ENCODE measurements at places on chromosomes 3 and 15.

GRCh38 chr3:141544697-141545096 lies 57.9 kb downstream of the RASA2 start:
- DNase-seq, result no peak

DNA sequence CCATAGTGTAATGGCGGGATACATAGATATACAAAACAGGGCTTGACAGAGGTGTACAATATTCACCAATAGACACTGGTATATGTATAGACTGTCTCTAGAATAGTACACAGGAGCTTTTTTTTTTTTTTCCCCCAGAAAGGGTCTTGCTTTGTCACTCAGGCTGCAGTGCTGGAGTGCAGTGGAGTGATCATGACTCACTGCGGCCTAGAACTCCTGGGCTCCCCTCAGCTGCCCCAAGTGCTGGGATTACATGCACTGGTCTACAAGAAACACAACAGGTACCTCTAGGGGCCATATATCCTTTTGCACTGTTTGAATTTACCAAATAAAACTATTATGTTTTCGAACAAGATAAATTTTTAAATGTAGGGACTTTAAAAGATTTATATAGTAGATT lies 12.3 kb downstream of the RHOA start:
- DNase-seq, result no peak

DNA sequence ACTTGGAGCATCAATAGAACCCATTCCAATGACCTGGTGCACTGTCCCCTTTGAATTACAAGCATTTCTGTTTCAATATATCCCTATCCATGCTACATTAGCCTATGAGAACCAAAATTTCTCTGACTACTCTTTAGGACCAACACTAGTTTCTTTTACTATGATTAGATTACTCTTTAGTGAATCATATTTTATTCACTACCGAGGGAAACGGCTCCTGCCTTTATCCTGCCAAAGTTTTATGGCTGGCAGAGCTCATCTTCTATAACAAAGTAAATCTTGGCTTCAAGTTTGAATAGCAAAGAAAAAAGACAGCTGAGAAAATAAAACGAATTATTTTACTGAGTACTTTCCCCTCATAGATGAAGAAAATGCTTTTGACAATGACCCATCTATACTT lies 120.9 kb downstream of the SLC9A9 start:
- DNase-seq, result no peak

GRCh38 chr3:37500518-37500917 lies 326.1 kb upstream of the LRRFIP2 start:
- no peak for DNase-seq

- DNase-seq, result no peak
These were observed 41.1 kb upstream of the NEDD4 start for GRCh38 chr15:56034514-56034913.

GRCh38 chr3:66047311-66048050 lies 8.8 kb upstream of the MAGI1 start:
- no peak for DNase-seq

DNA sequence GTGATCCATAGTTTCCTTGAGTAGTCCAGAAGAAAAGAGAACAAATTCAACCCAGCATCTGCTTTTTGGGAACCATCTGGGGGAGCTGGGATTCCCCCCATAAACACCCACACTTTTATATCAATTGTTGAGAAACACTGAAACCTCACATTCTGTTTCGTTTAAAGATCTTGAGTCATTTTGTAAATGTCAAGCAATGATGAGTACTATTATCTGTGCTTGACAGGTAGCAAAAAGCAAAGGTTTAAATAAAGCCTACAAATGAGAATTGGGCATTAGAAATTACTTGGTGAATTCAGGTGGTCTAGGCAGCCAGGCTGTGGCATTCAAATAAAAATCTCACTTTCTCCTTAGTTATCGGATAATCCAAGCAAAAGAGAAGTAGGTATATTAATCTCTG lies 75.7 kb downstream of the TMEM266 start:
- no peak for DNase-seq

GRCh38 chr3:46334741-46335478 lies 19.0 kb upstream of the CCR2 start:
- DNase-seq, result no peak

- DNase-seq, result no peak
These were observed 208.4 kb upstream of the ADAMTS9 start for GRCh38 chr3:64895991-64896895.

GRCh38 chr3:133745981-133746711 lies at the start of gene TF:
TSS of gene TF (plus strand) at chr3:133746393. CDS start at chr3:133746441, 48 bp downstream.
- DNase-seq, result no peak

DNA sequence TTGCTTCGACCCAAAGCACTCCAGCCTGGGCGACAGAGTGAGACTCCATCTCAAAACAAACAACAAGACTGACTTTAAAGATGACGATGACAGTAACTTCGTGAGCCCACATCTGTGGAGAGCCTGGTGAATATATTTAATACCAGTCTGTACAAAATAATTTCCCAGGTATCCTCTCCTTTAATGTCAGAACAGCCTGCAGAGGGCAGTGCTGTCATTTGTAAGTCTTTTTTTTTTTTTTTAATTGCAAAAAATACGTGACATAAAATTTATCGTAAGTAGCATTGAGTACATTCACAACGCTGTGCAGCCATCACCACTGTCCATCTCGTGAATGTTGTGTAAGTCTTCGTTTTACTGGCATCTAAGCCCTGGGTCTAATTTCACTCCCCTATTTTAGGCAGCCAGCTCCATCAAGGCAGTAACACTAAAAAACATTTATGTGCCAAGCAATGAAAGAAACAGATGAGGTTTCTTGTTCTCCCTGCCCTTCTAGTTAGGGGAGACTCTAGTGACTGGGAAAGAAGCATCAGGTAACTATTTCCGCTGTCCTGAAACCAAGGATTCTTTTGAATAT lies 1.4 kb downstream of the HTD2 start:
- DNase-seq, result peak; percentile 20

DNA sequence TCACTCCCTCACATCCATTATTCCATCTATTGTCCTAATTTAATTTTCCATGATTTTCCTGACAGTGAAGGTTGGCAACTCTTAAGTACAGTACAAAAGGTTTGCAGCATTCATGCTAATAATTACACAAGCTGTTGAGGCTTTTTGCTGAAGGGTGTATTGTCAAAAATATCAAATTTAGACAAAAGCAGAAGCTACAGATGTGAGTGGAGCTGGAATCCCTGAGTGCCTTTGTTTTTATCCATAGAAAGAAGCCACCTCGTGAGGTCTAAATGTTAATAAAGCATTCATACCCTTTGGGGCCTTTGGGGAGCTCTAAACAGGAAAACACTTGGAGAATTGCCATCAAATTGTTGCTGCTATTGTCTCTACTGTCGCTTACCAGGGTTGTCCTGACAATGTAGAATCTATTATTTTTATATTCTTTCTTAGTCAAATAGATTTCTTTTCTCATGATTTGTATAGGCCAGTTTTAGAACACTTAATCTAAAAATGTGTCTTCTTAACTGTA lies 185.8 kb upstream of the ROBO1 start:
- DNase-seq, result no peak

- no peak for DNase-seq
These were observed 99.9 kb upstream of the IGSF10 start for GRCh38 chr3:151560738-151561137.

- DNase-seq, result no peak
These were observed 104.3 kb upstream of the ABHD17C start for GRCh38 chr15:80590761-80591355.

DNA sequence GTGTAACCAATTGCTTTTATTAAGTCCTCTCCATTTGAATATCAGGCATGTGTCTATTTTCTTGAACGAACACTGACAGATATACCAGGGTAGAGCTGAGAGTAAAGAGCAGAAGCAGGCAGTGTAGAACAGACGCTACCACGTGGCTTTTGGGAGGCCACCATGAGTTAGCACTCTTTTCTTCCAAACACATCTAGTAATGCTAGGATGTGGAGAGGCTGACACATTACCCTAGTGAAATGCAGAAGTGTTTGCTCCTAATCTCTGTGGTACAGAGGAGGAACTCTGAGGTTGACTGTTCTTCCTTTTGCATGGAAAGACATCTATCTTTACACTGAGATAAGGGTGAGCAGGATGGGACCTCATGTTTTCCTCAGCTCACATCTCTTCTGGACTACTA lies 216.3 kb downstream of the SATB1 start:
- DNase-seq, result no peak

- DNase-seq, result no peak
These were observed 29.7 kb upstream of the IREB2 start for GRCh38 chr15:78408355-78408640.

DNA sequence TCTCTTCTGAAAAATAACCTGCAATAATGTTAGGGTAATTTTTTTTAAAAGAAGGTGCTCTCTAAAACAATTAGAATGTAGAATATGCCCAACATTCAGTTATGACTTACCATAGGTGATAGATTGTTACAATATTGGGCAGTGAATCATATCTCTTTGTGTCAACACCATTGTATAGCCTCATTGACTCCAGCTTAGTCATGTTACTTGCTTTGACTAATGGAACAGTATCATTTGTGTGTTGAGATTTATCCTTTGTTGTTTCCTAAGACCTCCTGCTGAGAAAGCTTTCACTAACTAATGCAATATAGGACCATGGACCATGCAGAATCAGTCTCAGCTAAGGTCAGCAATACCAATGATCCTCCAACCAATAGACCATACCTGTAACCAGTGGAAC lies 1106.4 kb downstream of the SI start:
- DNase-seq, result no peak

- peak; percentile 47 for DNase-seq
These were observed 602 bp upstream of the BAHD1 start for GRCh38 chr15:40439960-40440742.

- no peak for DNase-seq
These were observed 35.4 kb downstream of the TPM1 start for GRCh38 chr15:63077952-63078351.

- DNase-seq, result peak; percentile 41
These were observed 1.8 kb downstream of the ANP32A start for GRCh38 chr15:68818769-68819494.

GRCh38 chr15:67064607-67065530 lies 533 bp upstream of the SMAD3 start:
- DNase-seq, result peak; percentile 26

DNA sequence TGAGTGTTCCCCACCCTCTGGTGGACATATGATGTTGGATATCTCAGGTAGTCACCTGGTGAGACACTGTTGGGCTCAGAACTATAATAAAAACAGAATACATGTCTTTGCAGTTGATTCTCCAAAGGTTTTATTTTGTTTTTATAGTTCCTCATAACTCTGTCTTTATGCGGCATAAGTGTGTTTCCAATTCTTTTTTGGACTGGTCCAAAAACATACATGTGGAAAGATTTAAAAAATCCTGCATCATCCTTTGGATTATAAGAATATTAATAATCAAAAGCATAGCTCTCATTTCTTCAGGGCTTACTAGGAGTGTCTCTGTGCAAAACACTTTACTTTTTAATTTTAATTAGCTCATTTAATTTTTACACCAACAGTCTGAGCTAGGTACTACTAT lies 71.0 kb upstream of the ANKRD34C start:
- DNase-seq, result no peak

DNA sequence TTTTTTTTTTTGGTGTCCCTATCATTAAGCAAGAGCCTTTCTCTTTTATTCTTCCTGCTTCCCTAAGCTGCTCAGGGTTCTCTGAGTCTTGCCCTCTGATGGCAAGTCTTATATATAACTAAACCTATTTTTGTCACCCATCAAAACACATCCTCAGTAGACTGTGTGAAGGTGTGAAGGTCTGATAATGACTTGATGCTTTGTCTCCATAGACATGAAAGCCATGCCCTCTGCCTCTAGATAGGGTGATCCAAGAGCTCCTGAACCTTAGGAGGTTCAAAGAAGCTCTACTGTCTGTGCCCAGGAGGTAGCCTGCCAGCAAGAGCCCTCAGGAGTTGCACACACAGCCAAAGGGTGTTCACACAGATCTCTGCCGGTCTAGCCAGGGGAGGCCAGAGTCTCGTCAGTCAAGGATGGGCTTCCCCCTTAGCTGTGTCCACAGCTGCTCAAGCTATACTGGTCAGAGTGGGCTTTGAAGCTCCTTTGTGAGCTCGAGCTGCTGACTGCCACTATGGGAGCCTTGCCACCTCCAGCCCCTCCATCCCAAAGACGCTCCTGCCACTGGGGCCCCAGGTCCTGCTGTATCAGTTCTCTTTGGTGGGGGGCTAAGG lies 13.1 kb upstream of the SNX22 start:
- DNase-seq, result no peak

DNA sequence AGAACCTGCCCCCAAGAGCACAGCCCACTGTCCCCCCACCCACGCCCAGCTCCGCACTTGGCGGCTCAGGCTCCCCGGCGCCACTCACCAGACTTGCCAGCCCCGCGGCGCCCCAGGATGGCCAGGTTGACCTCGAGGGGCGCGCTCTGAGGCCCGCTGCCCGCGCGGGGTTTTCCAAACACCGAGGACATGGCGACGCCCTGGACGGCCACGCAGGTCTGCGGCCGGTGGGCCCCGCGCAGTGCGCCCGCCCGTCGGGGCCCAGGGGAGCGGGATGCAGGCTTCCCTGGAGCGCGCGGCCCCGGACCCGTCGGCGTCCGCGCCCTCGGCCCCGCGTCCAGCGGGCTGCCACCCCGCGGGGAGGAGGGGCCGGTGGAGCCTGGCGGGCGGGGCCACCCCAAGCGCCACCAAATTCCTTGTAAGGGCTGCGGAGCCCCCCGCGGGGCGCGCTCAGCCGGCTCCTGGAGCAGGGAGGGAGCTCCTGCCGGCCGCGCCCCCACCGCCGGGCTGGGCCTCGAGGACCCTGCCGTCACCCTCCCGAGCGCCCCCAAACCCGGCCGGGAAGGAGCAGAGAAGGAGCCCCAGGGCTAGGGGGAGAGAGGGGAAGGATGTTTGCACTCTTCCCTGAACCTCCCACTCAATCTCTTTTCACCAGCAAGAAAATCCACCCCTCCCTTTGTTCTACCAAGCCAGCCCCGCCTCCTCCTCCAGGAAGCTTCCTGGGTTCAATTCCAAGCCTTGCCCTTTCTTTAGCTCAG lies at the start of gene RASL12:
Gene RASL12 (minus strand): TSS at position 347 of the 758 bp plus-strand sequence. CDS start 156 bp downstream, at position 191.
- DNase-seq, result no peak

GRCh38 chr15:40307421-40308211 lies at the start of gene PLCB2:
TSS of gene PLCB2 (minus strand) at chr15:40307935. CDS start at chr15:40307672, 263 bp downstream.
- DNase-seq, result peak; percentile 69

- no peak for DNase-seq
These were observed 250.0 kb upstream of the PROK2 start for GRCh38 chr3:72034986-72035385.

GRCh38 chr15:89812011-89812846 lies 2.4 kb downstream of the ANPEP start:
- peak; percentile 14 for DNase-seq

DNA sequence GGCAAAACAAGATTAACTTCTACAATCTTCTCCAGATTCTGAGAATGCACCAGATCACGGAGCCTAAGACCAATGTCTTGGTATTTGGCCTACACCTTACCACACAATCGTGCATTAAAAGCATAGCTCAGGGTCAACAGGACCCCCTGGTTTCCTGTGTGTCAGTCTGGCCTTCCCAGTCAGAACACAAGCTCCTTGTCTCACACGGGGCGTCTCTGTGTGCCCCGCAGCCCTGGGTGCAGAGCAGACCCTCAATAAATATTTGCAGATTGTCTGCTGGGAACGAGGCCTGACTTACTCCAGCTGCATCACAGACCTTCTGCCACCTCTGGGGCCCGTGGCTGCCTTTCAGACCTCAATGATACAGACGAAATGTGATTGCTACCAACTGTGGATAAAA lies 82.5 kb upstream of the CTNNB1 start:
- no peak for DNase-seq
